ENCODE measurements at places on chromosomes 16 and 17.

DNA sequence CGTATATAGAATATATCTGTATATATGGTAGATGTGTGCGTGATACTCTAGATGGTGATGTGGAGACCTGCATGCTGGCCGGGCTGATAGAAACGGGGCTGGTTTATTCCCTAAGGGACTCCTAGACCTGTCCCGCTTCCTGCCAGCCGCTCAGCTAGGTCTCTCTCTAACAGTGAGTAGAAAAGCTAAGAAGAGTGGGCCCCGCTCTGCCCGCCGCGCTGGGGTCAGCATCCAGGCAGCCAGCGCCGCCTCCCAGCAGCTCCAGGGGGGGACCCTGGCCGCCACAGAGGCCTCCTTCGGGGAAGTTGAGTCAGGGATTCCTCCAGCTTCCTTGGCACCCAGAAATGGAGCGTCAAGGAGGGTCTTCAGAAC, 9.4 kb downstream of the CYGB start:
- no peak for DNase-seq

- DNase-seq = no peak
Measured at GRCh38 chr16:88857728-88858339, 907 bp downstream of the TRAPPC2L start.

- no peak for DNase-seq
Measured at GRCh38 chr17:77141846-77142449, 1.2 kb downstream of the SEC14L1 start.

DNA sequence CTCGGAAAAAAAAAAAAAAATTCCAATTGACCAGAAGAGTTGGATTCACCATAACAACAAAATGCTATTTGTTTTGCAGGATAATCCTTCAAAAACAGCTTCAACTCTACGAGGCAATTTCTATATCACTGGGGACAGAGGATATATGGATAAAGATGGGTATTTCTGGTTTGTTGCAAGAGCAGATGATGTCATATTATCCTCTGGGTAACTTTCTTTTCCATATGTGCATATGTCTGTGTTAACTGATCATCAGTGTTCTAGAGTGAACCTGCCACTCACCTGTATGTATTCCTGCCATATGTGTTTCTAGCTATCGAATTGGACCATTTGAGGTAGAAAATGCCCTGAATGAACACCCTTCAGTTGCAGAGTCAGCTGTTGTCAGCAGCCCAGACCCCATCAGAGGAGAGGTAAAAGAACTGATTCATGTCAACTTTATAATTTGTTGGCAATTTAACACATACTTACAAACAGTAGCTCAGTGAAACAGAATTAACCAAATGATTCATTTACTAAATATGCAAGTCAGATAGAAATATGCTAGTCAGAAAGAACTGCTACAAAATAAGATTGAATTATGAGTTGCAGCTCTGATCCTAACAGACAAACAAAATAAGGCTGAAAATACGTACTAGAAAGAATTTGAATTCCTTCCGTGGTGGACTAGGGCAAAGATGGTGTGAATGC, 14.2 kb downstream of the ERI2 start:
- no peak for DNase-seq

DNA sequence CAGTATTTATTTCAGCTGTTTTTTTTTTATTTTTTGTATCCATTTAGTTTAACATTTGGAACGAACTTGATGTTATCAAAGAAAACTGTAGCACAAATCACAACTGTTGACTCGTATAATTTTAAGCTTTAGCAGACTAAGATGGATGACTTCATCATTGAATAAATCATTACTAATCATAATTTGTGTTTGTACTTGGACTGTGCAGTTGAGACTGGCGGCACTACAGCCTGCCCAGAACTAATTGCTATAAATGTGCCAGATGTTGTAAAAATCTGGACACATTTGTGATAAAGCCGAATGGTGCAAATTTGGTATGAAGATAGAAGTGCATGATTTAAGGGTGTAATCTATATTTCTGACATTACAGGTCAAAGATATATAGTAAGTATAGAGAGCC, 897.7 kb upstream of the CDH8 start:
- no peak for DNase-seq

- DNase-seq = no peak
Measured at GRCh38 chr16:88782454-88783390, 2.3 kb downstream of the PIEZO1 start.

DNA sequence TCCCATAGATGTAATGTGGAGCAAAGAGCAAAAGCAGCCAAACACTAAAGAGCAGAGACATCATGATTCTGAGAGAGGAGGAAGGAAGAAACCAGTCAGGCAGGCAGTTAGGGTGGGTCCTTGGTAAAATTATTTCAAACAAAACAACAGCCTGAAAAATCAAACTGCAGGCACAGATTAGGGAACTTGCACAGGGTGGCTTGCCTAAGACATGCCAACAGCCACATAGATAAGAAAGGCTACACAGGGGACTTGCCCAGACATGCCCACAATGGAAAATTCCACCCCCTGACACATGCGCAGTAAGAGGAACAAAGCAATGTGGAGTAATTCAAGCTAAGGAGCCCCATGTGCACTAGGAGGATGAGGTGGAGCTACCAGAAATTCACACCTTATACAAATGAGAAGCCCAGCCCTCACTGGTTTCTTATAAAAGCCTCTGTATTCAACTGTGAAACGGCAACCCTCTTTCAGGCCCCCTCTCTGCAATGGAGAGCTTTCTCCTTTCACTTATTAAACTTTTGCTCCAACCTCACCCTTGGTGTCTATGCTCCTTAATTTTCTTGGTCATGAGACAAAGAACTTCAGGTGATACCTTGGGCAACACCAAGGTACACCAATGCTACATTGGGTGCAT, 7.3 kb upstream of the GAS7 start:
- no peak for DNase-seq

DNA sequence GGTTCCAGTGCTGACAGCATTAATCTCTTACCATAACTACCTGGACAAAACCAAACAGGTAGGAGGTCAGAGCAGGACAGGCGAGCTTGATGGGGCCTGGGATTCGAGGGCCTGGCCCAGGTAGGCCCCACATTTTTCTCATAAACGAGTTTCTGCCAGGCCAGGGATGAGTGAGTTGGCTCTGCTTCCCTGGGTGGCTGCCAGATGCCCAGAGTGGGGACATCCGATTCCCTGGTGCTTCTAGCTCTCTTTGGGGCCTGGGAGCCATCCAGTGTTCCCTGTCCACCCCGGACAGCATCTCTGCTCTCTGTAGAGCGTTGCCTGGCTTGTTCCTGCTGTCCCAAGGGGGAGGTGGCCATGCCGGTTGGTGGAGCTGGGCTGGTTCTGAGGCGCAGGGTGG, 25.1 kb downstream of the TSC2 start:
- DNase-seq = no peak

GRCh38 chr16:67562918-67563707, 787 bp downstream of the CTCF start:
- DNase-seq = no peak

DNA sequence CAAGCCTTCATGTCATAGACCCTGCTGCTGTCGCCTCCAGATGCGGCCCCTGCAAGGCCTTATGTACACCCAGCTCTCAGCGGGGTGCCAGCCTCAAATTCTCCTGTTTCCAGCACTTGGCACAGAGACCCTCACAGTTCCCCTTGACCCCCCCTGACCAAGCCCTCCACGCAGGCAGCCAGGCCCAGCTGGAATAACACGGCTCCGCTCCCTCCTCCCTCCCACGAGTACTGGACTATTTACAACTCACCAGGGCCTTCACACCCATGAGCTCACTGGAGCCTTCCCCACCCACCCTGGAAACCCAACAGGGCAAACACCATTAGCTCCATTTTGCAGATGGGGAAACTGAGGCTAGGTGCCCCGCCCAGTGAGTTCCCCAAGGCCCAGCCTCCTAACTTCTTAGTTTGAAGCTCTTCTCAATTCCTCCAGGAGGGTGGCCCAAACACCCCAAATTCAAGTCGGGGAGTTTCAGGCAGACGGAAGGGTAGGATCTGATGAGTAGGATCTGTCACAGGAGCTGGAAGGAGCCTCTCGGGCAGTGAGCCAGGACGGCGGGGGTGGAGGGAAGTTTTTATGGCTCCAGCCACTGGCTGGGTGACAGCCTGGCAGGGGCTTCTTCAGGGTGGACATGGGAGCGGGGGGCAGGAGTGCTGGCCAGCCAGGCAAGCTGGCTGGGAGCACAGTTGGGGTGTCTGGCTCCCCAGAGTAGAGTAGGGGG, 17.5 kb upstream of the DLX4 start:
- no peak for DNase-seq

- DNase-seq = no peak
Measured at GRCh38 chr17:39365242-39365641, 36.2 kb downstream of the FBXL20 start.

DNA sequence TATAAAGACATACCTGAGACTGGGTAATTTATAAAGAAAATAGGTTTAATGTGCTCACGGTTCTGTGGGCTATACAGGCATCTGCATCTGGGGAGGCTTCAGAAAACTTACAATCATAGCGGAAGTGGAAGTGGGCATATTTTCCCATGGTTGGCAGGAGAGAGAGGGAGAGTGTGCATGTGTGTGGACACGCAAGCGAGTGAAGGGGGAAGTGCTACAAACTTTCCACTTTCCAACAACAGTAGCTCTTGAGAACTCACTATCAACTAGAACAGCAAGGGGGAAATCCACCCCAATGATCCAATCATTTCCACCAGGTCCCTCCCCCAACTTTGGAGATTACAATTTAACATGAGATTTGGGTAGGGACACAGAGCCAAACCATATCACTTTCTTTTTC, 11.1 kb downstream of the TAOK1 start:
- DNase-seq = no peak

DNA sequence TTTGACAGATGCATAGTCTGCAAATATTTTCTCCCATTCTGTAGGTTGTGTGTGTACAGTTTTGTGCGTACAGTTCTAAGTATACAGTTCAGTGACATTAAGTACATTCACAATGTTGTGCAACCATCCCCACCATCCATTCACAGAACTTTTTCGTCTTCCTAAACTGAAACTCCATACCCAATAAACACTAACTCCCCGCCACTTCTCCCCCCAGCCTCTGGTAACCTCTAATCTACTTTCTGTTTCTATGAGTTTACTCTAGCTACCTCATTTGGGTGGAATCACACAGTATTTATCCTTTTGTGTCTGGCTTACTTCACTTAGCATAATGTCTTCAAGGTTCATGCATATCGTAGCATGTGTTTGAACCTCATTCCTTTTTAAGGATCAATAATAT, 14.3 kb downstream of the PIK3R5 start:
- DNase-seq = no peak

GRCh38 chr16:77581706-77582105, 140.6 kb upstream of the NUDT7 start:
- no peak for DNase-seq

DNA sequence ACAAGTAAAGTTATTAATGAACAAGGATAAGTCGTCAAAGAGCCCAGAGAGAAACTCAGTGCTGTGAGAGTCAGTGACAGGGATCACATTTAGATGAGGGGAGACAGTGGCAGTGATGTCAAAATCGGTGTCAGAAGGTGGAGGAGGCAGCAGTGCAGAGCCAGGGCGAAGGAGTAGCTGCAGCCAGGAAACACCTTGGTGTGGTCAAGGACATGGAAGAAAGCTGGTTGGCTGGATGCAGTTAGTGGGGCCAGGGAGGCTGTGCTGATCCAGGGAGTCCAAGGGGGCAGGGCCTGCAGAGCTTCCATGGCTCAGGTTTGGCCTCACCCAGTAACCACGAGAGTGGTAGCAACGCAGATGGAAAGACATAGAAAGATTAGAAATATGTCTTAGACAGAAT, 50.7 kb upstream of the ADORA2B start:
- no peak for DNase-seq

DNA sequence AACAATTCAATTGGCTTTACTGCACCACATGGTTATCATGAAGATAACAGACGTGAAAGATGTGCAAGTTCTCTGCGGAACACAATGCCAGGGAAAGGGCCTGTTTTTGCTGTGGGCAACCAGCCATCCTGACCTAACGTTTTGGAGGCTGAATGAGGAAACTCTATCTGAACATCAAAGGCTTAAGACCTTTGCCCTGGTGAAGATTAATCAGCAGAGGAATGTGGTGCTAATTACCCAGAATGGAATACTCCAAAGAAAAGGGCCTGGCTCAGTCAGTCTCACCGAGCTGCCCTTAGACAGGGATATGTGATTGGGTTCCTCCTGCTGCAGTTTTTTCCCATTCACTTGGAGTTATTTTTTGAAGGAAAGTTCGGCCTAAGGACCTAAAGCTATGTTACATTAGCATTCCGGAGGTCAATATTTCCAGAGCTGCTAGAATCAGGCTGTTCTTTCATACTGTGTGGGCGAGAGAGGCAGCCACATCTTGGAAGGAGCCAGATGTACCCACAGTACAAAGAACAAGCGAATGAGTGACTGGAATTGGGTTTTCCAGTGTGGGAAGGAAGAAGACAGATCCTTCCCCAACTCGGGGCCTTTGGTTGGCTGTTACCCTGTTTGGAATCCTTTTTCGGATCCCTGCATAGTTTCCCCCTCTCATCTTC, 15.5 kb downstream of the ASIC2 start:
- DNase-seq = no peak

DNA sequence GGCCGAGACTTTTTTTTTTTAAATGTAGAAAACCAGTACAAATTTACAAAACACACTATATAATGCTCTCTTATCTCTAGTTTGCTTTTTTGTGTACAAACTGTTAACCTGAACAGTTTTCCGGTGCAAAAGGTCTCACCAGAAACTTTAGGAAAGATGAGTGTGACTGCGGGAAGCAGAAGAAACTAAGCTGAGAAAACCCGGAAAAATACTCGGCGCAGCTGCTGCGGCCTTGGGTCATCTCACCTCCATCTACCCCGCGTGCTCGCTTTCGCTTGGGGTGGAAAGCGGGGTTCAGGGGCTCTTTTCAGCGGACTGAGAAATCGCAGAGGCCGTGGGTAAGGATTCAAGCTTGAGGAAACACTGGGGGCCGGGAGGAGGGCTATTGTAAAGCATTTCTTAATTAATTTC, 1.8 kb downstream of the SALL1 start:
- DNase-seq = no peak

DNA sequence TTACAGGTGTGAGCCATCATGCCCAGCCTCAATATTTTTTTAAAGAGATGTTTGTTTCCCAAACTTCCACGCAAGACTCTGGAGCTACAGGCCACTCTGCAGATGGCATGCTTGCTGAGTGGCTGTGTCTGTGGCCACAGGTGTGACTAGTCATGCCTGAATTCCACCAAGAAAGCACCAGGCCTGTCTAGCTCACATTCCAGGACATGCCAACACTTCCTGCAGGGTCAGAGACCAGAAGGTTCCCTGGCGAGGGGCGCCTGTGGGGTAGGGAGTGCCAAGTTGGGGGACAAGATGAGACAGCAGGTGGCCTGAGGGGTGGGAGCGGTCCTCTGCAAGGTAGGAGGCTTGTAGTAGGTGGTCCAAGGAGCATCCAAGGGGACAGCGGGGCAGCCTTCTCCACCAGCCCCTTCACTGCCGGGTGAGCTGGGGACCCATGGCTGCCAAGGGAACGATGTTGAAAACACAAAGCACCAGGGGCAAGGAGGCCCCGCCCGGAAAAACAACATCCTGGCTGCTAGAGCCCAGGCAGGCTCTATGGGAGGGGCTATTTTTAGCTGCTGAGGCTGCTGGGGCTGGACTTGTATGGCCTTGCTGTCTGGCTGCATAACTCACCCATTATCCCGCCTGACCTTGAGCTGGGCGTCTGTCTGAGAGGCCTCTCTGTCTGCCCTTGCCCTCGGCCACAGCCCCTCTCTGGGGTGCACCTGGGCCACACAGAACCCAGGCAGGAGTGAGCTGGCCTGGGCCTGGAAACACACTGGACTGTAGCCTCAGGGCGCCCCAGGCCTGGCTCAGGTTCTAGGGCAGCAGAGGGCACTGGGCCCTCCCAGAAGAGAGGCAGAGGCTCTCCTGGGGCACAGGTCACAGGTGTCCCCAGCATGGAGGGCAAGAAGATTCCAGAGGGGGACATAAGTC, 5.7 kb downstream of the TRIM47 start:
- no peak for DNase-seq

GRCh38 chr17:72775237-72775636, 317.3 kb downstream of the SLC39A11 start:
- DNase-seq = no peak
